Frontal cortex (tissue), 4 donors: ENCODE measurements at places on chromosomes 11 and 22.

- no peak for DNase-seq
Measured at GRCh38 chr11:95222817-95223216, 8.2 kb downstream of the SESN3 start.

DNA sequence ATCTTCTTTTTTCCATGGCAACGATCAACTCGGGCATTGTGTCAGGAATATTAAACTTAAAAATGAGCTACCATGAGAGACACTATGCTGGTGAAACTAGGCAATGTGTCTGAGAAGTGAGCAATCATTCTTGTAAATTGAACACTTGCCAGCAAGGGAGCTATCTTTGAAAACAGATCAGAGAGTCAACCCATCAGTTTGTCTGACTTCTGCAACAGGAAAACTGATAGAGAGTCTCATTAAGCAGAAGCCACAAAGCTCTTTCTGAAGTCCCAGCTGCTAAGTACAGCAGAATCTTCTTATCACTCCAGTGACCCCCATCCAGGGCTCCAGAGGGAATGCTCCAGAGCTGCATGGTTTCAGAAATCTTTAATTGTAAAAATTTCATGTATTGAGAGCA lies 114.7 kb downstream of the MSANTD4 start:
- DNase-seq, result no peak

DNA sequence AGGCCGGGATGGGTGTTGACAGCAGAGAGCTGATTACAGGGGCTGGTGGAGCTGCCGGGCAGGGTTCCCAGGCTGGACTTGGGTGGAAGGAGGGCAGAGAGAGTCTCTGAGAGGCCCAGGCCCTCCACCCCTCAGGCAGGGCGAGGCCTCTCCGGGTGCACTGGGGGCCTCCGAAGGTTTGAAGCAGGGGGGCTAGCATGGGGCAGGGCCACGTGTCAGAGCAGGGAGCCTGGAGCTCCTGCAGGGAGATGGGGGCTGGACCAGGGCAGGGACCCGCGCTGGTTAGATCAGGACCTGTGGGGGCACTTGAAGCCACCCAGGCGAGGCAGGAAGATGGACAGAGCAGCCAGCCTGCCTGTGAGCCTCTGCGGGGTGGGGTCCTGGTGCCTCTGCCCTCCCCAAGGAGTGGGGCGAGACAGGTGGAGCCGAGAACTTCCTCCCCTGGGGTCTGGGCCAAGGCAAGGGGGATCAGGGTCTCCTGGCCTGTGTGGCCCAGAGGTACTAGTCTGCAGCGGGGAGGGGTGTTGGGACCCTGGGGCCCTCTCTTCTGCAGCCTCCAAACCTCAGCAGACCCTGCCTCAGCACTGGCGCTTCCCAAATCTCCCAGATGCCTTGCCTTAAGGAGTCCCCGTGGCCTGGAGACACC lies 911 bp downstream of the PANX2 start:
- no peak for DNase-seq

DNA sequence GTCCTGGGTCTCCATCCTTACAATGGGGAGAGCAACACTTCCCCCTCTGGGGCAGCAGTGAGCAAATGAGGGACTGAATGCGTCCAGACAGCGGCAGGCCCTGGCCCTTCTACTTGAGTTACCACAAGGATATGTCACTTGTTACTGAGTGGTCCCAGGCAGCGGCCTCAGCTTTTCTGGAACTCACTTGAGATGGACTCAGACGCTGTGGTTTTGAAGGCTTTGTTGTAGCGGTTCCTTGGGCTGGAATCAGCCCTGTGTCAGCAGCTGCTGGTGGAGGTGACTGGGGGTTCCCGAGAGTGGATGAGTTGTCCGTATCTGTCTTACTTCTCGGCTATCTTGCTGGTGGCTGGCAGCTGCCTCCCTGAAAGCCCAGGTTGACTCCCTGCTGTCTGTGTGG lies 77.0 kb downstream of the MICAL2 start:
- no peak for DNase-seq

DNA sequence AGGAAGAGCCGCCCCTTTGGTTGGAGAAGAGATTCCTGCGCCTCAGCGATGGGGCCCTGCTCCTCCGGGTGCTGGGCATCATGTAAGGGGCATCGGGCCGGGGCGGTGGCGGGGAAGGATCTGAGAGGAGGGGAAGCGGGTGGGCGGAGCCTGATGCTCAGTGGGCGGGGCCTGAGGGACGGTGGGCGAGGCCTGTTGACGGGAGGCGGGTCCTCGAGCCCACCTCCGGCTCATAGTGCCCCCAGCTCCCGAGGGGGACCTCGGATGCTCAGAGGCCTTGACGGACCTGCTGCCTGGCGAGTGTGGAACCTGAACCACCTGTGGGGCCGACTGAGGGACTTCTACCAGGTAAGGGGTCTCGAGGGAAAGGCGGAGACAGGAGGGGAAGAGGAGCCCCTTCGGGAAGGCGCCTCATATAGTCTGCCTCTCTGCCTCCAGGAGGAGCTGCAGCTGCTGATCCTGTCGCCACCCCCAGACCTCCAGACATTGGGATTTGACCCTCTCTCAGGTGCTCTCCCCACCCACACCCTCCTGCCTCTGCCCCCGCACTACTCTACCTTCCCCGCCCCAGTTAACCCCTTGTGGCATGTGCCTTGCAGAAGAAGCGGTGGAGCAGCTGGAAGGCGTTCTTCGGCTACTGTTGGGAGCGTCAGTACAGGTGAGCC lies 799 bp downstream of the CCDC88B start:
- no peak for DNase-seq

DNA sequence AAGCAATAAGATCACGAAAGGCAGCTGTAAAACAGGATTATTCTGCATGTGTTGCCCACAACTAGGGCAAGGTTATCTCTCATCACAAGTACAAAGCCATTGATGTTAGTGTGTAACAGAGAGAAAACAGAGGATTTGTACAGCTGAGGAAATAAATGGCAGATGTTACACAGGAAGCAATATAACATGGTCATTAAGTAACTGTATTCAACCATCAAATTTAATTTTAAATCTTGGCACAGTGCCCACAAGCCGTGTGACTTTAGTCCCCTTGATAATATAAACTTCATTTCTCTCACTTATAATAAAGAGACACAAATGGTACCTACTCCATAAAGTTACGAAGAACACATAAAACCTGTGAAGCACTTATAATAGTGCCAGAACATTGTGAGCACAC lies 17.3 kb downstream of the OR51E2 start:
- DNase-seq, result no peak

- DNase-seq, result no peak
Measured at GRCh38 chr11:8544807-8545206, 49.2 kb downstream of the STK33 start.

DNA sequence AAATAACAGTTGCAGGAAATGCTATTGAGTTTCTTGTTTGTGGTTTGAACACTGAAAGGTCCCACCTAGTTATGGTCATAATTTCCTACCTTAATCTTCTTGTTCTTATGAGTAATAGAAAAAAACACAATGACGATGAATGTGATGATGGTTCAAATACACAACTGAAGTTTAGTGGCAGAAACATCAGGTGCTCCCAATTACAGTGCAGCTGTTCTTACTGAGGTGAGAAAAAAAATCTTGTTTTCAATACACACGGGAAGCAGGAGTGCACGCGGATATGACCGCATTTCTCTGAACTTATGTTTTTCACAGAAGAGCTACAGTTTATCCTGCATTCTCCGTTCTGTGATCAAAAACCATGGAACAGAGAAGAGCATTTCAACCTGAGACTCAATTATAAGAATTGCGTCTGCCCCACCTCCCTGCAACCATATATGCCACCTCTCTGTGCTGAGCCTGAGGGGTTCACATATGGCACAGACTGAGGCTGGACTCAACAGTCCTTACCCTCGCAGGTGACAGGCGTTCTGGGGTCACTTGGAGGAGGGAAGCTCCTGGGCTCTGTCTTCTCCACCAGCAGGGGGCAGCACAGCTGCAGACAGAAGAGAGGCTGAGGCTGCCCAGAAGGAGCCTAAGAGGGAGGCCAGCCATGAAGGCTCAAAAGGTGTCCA lies 99.7 kb upstream of the IGLL5 start:
- no peak for DNase-seq

DNA sequence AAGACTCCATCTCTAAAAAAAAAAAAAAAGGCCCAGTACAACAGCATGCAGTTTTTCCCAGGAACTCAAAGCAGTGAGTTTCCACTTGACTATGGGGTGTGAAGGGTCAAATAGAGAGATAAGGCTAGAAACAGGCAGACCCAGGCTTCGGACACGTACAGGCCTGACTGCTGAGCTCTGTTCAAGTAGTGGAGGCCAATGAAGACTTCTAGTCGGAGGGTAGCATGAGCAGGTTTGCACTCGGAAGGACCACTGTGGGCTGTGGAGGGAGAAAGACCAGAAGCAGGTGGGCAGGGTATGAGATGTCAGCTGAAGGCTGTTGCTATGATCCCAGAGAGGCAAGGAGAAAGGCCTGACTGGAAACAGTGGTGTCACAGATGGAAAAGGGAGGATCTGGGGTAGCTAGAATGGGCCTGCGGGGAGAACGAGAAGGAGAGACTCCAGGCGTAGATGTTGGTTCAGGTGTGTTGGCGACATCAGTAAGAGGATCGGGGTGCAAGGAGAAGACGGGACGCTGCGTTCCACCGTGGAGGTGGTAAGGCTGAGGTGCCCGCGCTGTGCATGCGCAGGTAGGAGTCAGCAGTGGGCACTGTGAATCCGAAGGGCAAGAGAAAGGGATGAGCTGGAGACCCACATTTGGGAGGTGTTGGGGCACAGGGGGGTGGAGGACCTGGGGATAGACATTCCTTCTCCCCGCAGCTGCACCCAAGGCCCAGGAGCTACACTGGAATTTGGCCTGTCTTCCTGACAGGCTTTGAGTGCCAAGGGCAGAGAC lies 49.4 kb upstream of the RAB1B start:
- no peak for DNase-seq

GRCh38 chr11:109077291-109077920 lies 344.6 kb upstream of the C11orf87 start:
- DNase-seq, result no peak

DNA sequence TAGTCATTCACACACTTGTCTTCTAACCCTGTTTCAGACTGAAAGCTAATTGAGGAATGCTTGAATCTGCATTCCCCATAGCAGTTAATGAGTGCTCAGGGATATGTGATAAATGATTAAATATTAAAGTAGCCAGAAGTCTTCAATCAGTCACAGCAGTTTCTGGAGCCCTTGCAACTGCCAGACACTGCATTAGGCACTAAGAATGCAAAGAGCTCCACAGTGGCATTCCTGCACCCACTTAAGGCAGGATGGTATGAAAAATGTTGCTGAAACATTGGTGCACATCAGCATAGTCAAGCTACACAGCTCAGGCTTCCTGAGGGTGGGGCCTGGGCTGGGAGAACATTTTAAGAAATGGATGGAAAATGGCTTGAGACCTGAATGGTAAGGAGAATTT lies 6.5 kb downstream of the DTX4 start:
- no peak for DNase-seq

DNA sequence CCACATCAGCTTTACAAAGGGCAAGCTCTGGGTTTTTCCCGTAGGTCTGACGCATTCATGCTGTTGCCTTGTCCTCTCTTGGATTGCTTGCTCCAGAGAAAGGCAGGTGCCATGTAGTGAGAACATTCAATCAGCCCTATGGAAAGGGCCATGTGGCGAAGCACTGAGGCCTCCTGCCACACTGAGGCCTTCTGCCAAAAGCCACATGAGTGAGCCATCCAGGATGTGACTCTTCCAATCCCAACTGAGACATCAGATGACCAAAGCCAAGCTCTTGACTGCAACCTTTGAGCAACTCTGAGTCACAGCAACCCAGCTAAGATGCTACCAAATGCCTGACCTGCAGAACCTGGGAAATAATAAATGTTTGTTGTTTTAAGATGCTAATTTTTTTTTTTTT lies 9.0 kb upstream of the PANX3 start:
- no peak for DNase-seq

DNA sequence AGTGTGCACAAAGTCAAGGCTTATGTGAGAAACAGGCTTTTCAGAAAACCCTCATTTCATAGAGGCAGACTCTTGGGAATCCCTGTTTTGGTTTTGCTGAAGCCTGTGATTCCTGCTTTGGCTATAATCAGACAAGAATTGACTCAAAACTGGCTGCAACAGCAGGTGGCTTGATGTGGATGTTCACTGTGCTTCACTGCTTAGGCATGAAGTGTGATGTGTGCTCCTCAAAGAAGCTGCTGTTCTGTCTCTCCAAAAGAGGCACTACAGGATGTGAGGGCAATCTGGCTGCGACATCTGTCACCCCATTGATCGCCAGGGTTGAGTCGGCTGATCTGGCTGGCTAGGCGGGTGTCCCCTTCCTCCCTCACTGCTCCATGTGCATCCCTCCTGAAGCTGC lies 103.5 kb downstream of the C11orf58 start:
- DNase-seq, result no peak

DNA sequence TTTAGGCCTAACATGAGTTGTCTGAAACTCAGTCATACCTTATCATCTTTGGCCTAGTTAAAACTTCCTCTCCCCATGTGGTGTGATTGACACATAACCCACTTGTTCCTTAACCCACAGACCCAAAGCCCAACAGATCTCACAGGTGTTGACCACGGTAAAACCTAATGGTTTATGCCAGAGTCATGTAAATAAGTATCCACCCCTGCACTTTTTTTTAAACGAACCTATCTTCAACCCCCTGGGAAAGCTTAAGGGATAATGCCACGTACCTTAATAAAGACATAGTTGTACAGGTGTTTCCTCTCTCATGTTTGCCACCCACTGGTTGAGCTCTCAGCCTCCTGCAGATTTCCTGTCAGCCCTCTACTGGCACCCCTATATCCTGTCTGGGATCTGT lies 709.3 kb upstream of the CCDC179 start:
- no peak for DNase-seq

DNA sequence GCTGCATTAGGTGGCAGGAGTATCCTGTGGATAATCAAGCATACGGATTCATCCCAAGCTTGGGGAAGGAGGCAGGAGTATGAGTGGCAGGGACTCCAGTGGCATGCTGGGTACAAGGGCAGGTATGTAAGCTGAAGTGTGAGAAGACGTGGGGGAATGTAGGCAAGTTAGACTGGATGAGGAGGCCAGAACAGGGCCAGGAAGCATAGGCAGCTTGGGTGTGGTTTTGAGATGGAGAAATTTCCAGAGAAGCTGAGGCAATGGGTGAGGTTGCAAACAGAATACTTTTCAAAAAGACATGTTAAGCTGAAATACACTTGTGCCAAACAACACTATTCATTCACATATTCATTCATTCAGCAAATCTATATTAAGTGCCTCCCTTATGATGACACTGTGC lies 43.1 kb upstream of the AMOTL1 start:
- no peak for DNase-seq

- DNase-seq, result no peak
Measured at GRCh38 chr22:33519071-33519973, 401.0 kb downstream of the LARGE1 start.

DNA sequence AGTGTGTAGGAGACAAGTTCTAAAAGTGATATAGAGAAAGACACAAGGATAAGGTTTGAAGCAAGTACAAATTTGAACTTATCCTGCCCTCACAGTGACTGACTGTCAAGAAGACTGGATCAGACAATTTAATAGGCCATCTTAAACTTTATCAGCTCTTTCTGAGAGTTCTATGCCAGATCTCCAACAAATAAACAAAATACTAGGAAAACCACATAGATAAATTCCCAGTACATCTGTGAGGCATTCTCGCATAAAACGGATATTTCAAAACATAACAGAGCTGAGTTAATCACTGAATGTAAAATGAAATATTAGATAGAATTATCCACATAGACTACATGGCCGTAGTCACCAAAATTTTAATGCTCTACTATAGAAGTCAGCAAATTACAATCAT lies 120.9 kb upstream of the LUZP2 start:
- DNase-seq, result no peak

GRCh38 chr22:45852826-45853225 lies 124.1 kb downstream of the WNT7B start:
- DNase-seq, result no peak

GRCh38 chr11:122007601-122008071 lies 108.4 kb downstream of the BLID start:
- no peak for DNase-seq

GRCh38 chr11:103652013-103652412 lies 384.4 kb upstream of the DDI1 start:
- DNase-seq, result no peak
